Vagina (tissue), 2 donors: ENCODE measurements at places on chromosomes 3 and 15.

GRCh38 chr3:44886561-44886960, 12.2 kb downstream of the TGM4 start:
- no peak for DNase-seq

DNA sequence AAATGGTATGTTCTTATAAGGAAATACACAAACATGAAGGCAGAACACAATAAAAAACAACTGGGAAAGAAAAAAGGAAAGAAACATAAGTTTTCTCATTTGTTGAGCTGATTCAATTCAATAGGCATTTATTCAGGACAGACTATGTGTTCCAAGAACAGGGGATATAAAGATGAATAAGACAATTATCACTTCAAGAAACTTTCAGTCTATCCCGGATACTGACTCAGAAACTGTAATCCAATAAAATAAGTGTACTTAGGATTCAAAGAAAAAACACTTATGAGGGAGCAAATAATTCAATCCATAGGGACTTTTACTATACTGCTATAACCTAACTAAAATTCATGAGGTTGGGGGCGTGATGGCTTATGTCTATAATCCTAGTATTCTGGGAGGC, 3.5 kb upstream of the POPDC2 start:
- no peak for DNase-seq

GRCh38 chr3:52614689-52615088, 71.0 kb downstream of the PBRM1 start:
- no peak for DNase-seq

DNA sequence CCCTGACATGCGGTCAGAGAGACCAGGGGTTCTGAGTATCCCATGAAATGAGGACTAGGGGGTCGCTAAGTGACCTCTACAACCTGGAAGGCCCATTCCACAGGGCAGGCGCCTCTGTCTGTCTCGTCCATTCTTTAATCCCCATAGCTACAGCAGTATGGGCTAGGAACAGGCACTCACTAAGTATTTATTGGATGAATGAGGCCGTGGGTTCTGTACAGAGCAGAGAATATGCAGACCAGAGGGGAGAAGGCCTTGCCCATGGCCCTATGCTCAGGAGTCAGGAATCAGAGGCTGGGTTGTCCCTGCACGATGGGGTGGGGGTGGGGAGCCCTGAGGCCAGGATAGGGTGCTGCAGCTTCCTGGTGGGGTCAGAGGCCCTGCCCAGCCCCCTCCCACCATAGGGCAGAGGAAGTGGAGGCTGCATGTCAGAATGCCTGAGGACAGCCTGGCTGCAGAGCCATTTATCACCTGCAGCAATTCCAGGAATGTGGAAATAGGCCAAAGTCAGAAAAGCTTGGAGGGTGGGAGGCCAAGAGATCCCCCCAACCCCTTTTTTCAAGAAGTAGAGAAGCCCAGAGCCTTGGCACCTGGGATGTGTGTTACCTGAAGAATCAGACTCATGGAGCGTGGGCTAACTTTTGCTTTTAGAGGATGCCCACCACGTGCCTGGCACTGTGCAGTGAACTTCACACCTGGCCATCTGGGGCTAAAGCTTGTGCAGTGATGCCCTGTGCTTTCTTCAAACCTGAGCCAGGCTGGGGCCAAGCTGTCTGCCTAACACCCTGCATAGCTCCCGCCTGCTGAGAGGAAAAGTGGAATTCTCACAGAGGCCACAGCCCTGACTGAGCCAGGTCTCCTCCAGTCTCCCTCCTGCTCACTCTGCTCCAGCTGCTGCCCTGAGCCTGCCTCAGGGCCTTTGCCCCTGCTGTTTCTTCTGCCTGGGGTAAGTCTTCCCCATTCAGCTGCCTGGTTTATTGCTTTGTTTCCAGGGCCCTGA, 109.4 kb downstream of the WNT7A start:
- no peak for DNase-seq

GRCh38 chr3:119443179-119443578, 20.2 kb downstream of the TMEM39A start:
- no peak for DNase-seq

GRCh38 chr3:54951405-54951804, 23.5 kb upstream of the LRTM1 start:
- no peak for DNase-seq

GRCh38 chr15:101580431-101580830, 71.8 kb downstream of the TM2D3 start:
- no peak for DNase-seq

DNA sequence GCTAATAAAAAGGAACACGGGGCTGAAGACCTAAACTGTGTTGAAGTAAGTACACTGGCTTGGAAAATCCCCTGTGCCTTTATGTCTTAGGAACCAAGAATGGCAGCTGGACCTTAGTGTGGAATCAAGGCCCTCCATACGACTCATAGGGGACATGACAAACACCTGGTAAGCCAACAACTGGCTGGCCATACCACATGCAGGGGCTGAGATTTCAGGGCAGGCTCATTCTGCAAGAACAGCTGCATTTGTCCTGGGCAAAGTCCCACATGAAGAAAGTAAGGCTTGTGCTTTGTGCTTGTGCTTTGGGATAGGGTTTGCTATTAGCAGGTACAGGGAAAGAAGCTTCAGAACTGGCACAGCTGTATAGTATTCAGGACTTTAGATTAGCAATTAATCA, 18.0 kb downstream of the ETV5 start:
- no peak for DNase-seq

- no peak for DNase-seq
These were observed 97.8 kb downstream of the LARS2 start for GRCh38 chr3:45486136-45486535.

DNA sequence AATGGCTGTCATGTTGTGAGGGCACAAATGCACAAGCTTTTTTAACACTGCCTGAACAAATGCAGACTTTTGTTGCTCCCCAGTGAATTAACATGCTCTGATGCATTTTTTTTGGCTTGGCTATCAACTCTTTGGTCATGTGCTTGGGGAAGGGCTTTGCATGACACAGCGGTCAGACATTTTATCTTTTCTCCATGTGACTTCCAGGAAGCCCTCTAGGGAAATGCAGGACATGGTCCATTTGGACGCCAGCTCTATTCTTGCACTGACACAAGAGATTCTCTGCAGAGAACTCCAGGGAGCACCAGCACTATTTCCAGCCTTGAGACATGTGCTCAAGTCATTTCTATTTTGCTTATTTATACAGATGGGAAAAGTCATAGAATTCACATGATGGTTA, 46.2 kb downstream of the NEK11 start:
- no peak for DNase-seq

DNA sequence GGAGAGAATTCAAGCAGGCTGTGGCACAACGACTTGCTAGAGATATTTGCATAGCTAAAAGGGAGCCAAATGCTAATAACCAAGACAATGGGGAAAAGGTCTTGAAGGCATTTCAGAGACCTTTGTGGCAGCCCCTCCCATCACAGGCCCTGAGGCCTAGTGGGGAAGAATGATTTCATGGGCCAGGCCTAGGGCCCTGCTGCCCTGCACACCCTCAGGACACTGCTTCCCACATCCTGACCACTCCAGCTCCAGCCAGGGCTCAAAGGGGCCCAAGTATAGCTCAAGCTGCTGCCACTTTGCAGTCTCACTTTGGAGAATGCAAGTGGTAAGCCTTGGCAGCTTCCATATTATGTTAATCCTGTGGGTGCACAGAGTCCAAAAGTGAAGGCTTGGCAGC, 21.5 kb upstream of the PTPN23 start:
- no peak for DNase-seq

- DNase-seq: no peak
These were observed 15.2 kb downstream of the EFCC1 start for GRCh38 chr3:129016356-129016719.
